ENCODE measurements at places on chromosomes 2 and 18.

DNA sequence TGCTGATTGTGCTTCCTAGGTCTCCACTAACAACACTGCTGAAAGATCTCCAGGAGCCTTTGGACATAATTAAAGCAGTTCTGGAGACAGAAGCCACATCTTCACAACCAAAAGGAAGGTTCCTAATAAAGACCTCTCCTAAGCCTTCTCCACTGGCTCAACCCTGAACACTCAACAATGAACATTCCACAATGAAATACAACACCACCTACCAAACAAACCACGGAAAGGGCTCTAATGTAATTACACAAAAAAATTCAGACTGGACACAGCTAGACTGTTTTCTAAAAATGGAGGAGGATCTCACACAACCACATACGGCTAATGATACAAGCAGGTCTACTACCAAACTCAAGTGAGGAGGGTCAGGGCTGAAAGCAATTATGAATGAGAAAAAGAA, 43.6 kb downstream of the NOL10 start:
- DNase-seq: no peak

DNA sequence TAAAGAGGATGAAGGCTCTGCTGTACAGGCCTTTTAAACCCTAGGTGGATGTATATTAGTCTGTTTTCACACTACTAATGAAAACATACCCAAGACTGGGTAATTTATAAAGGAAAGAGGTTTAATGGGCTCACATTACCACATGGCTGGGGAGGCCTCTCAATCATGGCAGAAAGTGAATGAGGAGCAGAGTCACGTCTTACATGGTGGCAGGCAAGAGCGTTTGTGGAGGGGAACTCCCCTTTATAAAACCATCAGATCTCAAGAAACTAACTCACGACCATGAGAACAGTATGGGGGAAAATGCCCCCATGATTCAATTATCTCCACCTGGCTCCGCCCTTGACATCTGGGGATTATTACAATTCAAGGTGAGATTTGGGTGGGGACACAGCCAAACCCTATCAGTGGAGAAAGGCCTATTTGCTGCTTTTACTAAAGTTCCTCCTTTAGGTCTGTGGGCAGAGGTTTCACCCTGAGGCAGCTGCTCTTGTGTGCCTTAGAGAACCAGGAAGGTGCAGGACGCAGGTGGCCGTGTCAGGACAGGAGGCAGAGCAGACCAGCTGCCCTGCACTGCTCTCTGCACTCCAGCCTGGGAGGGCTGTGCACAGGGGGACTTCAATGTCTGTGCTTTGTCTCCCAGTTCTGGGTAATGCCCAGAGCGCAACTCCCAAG, 178.8 kb upstream of the HDAC4 start:
- DNase-seq: no peak

DNA sequence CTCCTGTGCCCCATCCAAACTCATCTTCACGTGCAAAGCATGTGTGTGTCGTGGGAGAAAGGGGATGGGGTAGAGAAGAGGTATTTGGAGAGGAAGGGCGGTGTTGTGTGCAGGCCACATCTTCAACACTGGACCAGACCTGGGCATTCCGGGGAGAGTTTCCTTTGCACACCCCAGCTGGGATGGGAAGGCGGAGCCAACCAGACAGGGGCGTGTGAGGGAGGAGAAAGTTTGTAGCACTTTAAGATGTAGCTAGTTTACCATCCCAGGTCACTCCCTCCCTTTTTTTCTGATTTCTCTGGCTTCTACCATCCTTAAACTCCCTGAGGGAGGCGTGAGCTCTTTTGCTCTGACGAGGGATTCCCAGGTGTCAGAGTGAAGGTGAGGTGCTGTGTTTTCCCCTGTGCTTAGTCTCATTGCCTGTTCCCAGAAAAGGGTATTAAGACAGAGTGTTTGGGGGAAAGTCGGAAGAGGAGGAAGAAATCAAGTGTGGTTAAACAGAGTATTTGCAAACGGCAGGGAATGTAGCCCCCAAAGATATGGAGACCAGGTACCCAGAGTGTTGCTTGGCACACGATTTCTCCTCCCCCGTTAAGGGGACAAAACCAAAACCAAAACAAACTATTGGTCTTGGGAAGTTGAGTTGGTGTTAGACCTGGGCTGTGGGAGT, 1.6 kb downstream of the SETBP1 start:
- DNase-seq: no peak

- DNase-seq: no peak
Observed at GRCh38 chr2:217751952-217752351, 250.8 kb downstream of the TNS1 start.

DNA sequence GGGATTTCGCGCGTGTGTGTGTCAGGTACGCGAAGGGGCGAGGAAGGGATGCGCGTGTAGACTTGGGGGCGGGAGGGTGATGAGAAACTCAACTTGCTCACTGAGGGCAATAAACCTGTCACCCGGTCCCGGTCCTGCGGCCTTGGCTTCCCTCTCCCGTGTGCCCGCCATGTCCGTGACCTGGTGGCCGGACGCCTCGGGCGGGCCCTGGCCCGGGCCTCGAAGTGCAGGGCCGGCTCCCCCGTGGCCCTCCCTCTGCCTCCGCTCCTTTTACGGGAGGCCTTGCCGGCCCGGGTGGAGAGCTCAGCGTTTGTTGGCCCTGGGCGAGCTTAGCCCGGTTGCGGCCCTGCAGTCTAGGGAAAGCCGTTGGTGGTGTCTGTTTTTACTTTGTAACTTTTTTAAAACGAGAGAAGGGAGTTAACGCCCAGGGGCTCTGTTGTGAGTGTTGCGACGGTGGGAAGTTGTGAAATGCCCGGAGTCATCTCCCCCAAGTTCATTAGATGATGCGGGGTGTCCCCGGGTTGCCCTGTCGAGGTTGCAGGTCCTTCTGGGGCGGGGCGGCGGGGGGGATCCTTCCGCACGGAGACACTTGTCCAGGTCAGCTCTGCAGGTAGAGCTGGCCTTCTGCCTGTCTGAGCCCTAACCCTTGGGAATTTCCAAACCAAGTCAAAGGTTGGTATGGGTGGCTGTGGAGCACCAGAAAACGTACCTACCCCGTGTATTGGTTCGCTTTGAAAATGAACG, 883 bp downstream of the SMCHD1 start:
- DNase-seq: peak; percentile 59

- no peak for DNase-seq
Observed at GRCh38 chr2:140526575-140526974, 1604.2 kb downstream of the LRP1B start.

DNA sequence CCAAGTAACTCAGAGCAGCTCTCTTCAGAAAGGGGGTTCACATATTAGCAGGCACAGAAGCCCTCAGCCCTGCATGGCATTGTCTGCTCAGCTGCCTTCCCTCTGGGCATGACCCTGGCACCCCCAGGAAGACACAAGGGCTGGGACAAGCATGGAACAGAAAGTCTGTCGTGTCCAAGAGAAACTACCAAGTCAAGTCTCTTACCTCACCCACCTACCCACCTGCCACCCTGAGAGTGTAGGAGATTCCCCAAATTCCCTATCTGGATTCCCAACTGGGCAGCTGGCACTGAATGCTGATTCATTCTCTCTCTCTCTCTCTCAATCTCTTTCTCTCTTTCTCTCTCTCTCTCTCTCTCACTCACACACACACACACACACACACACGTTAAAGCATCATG, 21.6 kb downstream of the SMAD7 start:
- DNase-seq: no peak

Measured in stimulated activated CD4-positive, alpha-beta T cell treated with anti-CD3 and anti-CD28 coated beads, Interleukin-2, amount 100 ng/mL, for 24 hours (primary cell).